ENCODE measurements at places on chromosomes 12 and 14.

- DNase-seq: no peak
Measured at GRCh38 chr14:106518054-106518943, 991.9 kb downstream of the TMEM121 start.

- DNase-seq: no peak
Measured at GRCh38 chr12:100268835-100269564, 2.0 kb downstream of the SCYL2 start.

- DNase-seq: no peak
Measured at GRCh38 chr12:51722431-51722830, 126.1 kb downstream of the FIGNL2 start.

GRCh38 chr14:93950948-93951634, 23.9 kb downstream of the FAM181A start:
- DNase-seq: no peak

- no peak for DNase-seq
Measured at GRCh38 chr14:54828037-54828436, 74.6 kb downstream of the GCH1 start.

GRCh38 chr14:74620497-74620921, 8.5 kb upstream of the LTBP2 start:
- DNase-seq: peak; percentile 96

DNA sequence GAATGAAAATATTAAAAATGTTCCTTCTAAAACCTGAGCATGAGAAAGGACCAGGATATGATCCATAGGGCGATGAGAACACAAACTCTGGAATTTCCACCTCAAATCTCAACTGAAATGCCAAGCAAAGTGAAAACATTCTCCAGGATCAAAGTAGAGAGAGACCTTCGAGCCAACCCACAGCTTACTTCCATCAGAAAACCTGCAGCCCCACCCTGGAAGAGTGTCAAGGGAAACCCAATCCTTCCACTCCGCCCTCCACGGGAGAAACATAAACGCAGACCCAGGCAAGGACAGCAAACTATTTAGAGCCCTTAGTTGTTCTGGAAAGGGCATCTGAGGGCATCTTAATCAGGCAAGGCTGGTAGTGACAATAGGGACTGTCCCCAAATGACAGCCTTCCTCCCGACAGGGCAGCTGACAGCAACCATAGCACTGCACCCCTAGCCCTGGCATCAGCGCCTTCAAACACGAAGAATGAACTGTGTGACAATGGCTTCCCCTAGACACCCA, 21.8 kb downstream of the SLC15A4 start:
- DNase-seq: peak; percentile 58

GRCh38 chr12:65496617-65497016, 218.1 kb downstream of the MSRB3 start:
- DNase-seq: no peak

GRCh38 chr14:100416081-100416680, 93.0 kb downstream of the SLC25A47 start:
- DNase-seq: no peak

DNA sequence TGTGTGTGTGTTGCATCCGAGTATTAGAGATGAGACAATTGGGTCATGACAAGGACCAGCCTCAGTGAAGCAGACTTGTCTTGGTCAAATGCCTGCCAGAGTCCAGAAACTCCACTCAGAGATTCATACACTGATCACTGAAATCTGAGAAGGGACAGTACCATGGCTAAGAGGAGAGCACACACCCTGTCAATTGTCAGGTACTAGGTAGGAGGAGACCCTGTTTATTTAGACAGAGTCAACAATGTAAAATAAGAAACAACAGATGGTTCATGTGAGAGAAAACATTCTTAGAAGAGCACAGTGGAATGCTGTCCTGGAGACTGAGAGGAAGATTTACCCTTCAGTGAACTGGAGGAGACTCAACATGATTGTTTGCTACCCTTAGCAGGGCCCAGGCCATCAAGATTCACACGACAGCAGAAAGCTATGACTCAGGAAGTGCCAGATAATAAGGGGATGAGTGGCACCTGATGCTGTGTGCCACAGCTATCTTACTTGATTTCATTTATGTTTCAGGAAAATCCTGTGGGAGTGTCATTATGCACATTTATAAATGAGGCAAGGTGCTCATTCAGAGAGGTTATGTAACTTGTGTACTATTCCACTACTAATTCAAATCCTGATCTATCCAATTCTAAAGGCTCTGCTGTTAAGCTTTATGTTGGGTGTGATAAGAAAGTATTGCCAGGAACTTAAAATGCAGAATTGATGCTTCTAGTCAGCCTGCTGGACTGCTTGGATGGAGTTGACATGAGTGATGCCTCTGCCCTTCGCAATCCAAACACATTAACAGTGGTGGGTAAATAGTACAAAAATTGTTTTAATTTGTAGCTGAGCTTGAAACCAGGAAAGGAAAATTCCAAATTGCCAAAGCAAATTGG, 136.6 kb upstream of the NEDD1 start:
- DNase-seq: no peak

- DNase-seq: peak; percentile 95
Measured at GRCh38 chr12:27542628-27543027, 18.6 kb downstream of the PPFIBP1 start.

DNA sequence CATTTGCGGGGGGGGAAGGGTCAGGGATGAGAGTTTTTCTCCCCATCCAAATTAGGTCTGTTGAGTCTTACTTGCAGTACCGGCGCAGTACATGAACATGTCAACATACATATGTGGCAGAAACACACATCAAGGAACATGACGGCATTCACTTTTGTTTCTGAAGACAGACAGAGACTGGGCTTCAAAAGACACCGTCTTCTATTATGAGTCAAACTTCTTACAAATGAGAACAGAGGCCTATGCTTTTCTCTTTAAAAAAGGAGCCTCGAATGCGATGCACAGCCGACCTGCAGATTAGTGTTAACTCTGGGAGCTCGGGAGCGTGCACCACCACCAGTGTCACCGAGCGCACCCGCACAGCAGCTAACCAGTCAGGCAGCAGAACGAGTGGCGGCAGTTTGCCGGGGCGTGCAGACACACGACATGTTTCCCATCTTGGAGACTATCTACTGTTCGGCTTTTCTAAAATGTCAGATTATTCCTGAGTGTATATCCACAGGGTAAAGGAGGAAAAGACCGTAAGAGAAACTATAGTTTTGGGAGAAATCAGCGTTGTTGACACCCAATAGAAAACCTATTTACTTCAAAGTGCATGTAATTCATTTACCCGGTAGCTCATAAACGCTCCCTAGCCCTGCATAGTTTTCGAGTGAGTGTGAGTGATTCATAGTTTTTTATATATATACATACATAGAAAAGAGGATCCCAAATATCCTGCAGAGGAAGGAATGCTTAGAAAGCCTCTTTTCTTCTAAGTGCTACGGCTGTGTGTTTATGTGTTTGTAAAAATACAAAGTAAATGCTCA, 33.0 kb downstream of the UBR7 start:
- DNase-seq: peak; percentile 71

DNA sequence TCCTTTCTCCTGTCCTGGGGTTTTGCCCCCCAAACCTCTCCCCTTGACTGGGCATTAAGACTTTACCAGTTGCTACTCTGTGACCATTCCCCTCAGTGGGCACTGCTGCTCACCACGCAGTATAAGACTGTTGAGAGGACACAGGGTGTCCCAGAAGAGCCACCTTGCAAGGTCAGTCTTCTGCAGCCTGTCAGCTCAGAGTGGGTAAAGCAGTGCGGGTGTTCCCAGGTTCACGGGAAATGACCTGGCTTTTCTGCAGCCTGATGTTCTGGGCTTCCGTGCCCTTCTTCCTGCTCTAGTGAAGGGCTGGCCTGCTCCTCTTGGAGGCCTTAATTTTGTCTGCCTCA, 34.2 kb downstream of the KCNA1 start:
- DNase-seq: no peak

GRCh38 chr12:96487634-96488033, 1.7 kb upstream of the CFAP54 start:
- DNase-seq: no peak

DNA sequence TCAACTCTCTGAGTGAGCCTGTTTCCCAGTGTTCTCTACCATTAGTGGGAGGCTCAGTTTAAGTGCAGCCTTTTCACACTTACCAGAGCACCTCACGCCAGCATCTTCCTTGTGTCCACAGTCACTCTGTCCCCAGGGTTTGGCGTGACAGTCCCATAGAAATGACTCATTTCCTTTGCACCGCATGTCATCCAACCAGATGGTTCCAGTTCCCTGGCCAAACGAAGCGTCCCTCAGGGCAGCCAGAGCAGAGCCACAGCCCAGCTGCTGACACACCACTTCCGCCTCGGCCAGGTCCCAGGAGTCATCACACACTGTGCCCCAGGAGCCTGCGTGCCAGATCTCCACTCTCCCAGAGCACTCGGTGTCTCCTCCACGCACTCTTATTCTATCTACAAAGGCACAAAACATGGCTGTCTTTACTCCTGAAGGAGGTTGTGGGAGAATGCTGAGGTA, 65.4 kb downstream of the ACSM4 start:
- DNase-seq: peak; percentile 3

- DNase-seq: peak; percentile 90
Measured at GRCh38 chr14:85528080-85528896, 1.7 kb upstream of the FLRT2 start.

GRCh38 chr12:89389755-89390661, 37.7 kb upstream of the DUSP6 start:
- no peak for DNase-seq

Data from fibroblast of upper back skin (primary cell).